ENCODE measurements at places on chromosomes 2 and 18.

DNA sequence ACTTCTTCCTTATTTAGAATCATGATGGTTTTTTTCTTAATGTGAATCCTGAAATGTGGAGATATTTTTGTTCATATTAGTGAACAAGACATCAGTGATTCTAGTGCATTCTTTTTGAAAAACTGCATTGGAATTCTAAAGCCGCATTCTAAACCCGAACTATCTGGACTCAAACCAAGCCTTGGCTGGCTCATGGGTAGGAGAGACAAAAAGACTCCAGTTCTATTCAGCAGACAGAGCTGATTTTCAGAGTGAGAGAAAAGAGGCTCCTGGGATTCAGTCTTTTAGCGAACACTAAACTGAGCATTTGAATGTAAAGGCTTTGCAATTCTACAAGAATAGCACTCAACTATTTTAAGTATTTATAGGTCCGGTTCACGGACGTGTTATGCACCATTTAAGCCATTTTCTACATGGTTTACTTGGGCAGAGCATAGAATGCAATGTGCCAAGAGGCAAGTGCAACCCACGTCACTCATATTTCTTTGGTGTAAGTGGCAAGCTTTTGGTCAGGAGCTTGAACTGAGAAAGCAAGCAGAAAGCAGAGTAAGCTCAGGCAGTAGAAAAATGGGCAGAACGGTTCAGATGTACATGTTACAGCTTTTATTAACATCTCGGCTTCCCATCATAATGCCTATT lies 227.3 kb upstream of the RAB12 start:
- no peak for DNase-seq

- no peak for DNase-seq
These were observed 244.8 kb upstream of the NCKAP5 start for GRCh38 chr2:133812826-133813617.

DNA sequence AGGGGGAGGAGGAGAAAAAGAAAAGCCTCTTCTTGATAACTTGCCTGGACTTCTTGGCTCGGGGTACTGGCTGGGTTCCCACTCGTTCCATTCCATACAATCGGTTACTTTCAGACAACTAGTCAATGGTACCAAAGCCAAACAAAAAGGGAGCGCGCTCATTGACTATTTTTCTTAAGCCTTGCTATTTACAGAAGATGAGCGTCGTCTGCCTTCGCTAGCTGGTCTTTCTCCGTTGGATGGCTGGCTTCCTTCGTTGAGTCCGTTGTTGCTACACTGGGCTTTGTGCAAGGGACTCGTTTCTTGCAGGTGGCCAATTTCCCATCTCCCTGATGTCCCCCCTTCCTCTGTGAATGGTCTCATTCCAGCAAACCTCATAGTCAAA lies 260.4 kb downstream of the ZNF516 start:
- DNase-seq, result no peak

DNA sequence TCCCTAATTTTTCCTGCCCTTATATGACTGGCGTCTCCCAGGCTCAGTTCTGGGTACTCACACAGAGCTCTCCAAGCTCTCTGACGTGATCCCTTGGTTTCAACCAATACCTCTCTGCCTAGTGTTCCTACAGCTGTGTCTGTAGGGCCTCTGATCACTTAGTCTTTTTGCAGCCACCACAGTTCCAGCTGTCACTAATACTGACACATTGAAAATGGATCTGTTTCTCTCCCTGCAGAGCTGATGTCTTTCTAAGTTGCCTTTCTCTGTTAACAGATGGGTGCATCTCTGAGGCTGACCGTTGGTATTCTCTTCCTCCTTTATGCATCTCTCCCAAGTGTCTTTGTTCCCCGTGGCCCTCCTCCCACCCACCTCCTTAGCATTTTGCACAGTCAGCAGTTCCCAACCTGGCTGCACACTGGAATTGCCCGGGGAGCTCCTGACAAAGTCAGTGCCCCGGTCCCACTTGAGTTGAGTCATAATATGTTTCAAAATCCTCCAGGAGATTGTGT lies 62.5 kb downstream of the CERS6 start:
- no peak for DNase-seq

- no peak for DNase-seq
These were observed 74.7 kb upstream of the MGAT4A start for GRCh38 chr2:98805412-98806171.

DNA sequence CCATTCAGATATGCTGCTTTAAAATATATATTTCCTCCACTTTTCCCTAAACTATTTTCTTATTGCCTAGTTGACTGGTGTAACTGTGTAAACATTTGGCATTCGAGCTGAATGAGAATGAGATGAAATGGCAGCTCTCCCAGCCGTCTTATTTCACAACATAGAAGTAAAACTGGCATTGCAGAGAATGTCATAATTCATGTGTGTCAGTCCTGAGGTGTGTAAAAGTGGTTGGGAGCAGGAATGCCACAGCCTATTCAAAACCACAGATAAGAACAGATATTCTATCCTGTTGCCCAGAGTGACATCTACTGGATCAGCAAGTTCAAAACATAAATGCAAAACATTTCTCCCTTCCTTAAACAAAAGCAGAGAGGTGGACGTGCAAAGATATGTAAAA lies 565.5 kb upstream of the CHAC2 start:
- DNase-seq, result no peak

DNA sequence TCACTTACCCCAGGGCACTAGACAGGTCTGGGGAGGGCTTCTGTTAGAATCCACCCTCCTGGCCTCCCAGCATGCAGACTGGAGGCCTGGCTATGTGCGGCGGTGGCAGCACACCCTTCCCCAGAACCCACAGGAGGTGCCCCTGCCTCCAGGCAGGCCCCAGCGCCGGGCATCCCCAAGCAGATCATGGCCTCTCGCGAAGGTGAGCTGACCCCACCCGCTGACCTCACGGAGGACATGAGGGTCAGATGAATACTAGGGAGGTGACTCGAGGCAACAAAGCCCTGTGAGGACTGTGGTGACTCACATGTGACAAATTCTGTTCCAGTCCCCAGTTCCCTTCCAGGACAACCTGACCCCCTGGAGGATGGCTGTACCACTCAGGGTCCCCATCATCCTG lies 1.9 kb downstream of the MAB21L4 start:
- DNase-seq, result no peak

DNA sequence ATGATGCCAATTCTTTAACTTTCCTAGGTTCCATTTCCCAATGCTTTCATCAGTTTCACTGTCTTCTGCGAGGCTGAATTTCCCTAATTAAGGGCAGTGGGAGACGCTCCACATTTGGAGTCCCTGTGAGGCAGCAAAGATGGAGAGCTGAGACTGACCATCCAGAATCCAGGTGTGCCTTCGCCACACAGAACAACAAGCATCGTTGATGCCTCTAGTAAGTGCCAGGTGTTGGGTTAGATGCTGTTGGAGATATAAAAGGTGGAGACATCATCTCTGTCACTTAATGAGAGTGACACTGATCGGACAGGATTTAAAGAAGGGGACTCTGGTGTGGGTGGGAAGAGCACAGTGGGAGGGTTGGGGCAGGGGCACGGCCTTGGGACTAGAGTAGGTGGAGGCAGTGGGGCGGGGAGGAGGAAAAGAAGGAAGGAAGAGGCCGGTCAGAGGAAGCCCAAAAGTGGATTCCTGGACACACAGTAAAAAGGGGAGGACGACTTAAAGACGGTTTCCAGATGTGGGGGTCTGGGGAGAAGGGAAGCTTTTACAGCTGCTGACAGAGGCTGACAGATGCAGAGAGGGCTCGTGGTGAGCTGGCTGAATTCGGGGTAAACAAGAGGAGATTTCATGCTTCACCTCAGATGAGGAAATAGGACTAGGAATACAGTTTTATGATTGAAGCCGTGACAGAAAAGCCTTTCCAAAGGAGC lies 113.0 kb downstream of the BCL2 start:
- no peak for DNase-seq

DNA sequence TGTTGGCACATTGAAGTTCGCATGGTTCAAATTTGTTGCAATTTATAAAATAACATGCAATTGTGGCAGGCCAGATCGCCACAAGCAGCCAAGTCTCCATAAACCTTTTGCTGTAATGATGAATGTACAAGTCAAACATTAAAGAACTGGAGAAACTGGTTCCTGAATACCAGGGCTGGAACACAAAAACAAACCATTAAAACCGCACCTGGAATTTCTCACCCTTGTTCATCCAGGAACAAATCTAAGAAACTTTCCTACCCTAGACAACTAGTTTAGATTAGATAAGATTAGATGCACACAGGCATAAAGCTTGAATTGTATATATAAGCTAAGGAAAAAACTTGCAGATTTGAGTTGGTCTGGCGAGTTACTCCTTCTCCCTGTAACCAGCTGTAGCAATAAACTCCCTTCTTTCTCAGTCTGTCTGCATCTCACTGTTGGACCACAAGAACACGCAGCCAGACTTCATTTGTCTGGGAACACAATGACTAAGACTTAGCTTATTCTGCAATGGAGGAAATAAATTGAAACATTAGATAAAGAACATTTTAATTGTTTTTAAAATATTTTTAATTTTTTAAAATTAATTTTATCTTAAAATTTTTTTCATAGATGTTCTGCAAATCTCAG lies 1835.5 kb upstream of the LRRTM1 start:
- DNase-seq, result no peak

- no peak for DNase-seq
These were observed 4.3 kb upstream of the NIFK start for GRCh38 chr2:121740973-121741372.

GRCh38 chr2:12948231-12948960 lies 231.7 kb downstream of the TRIB2 start:
- no peak for DNase-seq

Data from naive thymus-derived CD8-positive, alpha-beta T cell (primary cell).